ENCODE measurements at places on chromosomes 5 and 9.

DNA sequence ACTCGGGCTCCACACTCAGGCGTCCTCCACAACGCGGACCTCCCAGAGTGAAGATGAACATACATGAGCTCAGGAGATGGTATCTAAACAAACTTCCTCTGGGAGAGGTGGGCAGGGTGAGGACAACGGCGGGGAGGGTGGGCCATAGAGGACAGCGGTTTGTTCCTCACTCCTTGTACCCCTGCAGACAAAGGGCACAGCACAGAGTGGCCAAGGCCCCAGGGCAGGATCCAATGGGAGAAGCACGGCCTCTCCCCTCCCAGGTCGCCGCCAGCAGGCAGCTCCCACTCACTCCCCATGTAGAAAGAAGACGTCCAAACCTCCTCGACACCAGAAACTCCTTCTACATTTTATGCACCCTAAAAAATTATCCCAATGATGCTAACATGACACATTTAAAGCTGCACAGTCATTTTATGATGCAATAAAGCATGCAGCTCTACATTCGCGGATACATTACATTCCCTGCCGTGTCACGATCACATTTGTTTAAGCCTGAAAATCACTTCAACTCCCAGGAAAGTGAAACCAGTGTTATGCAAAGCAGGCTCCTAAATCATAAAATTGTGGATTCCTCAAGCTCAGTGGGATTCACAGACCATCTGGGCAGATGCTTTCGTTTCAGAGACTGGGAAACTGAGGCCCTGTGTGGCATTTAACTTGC lies 87.5 kb upstream of the SARDH start:
- no peak for DNase-seq

- DNase-seq: no peak
Measured at GRCh38 chr9:84151640-84152039, 171.0 kb downstream of the RMI1 start.

- no peak for DNase-seq
Measured at GRCh38 chr5:86977190-86977589, 290.5 kb upstream of the RASA1 start.

DNA sequence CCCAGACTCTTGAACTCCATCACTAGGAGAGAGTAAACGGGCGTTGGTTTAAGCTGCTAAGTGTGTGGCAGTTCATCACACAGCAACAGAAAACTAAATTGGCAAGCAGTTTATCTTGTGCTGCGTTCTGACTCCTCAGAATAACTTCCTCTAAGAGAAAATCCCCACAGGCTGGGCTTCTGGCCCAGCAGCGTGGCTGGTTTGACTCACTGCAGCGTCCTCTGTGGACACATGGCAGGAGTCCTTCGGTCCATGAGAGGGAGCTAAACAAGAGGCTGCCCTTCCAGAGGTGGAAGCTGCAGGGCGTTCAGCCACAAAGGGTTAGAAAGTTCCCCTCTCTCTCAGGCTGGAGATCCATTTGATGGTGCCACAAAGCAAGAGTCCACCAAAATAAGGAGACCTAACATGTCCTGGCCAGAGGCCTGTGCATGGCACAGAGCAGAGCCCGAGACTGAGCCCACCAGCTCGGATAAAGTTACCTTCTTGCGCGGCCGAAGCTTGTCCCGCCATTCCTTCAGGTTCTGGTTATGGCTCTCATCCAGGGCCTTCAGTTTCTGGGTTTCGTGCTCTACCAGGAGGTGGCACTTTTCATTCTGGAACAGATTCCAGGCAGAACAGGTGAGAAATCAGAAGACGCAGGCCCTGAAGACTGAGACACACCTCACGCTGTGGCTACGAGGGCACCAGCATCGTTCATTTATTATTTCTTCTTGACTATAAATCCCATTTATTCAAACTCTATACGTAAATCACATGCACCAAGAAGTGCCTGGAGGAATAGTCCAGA lies 46.2 kb upstream of the FBXW11 start:
- no peak for DNase-seq

- no peak for DNase-seq
Measured at GRCh38 chr5:152622628-152623027, 217.5 kb upstream of the NMUR2 start.

DNA sequence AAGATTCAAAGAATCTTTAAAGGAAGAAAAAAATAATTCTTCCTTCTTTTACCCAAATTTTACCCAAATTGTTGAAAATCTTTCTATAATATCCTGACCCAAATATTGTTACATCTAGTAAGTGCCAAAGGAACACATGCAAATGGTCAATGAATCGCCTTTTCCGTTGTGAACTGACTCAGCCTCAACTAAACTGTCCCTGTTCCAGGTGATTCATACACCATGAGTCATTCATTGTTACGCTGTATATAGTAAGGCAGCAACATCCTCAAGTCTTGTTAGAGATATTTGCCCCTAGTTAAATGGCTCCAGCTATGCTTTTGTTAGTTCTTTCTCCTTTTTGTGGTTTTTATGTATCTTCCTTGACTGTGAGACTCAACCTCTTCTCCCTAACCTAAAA lies 9.7 kb downstream of the PTGER4 start:
- no peak for DNase-seq
